ENCODE measurements at places on chromosomes 2 and 18. TPM values are rescaled to one million over a fixed set of nuclear protein-coding genes. Genes with fewer than 3 reads are reported as not detected.

The TFCP2L1 gene
- 0.02 TPM for total RNA-seq

The SKOR2 gene
- not detected for total RNA-seq

The ITPRIPL1 gene
- 39.2 TPM for total RNA-seq

The B3GNT2 gene
- 30.6 TPM for total RNA-seq

DNA sequence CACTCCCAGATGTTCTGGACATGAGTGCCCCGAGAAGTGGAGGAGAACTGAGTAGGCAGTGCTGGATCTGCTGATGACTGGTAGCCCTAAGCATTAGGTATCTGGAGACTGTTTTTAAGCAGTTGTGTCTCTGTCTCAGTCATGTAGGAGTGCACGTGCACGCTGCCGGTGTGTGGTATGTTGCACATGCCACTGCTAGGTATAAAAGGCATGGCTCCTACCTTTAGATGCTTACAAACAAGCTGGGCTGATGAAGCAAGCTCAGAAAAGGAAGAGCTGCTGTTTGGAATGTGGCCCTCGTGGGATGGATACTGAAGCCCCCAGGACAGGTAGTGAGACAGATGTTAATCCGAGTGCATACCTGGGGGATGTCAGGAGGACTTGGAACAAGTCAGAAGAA, 49.1 kb downstream of the HK2 start:
- peaks cover 41% of the 10 kb centered on the region for H3K36me3 ChIP-seq
- H3K4me3 ChIP-seq: no peak overlapping the region
- H3K27ac ChIP-seq: no peak overlapping the region
- H3K27me3 ChIP-seq: no peaks in the 10 kb centered on the region

DNA sequence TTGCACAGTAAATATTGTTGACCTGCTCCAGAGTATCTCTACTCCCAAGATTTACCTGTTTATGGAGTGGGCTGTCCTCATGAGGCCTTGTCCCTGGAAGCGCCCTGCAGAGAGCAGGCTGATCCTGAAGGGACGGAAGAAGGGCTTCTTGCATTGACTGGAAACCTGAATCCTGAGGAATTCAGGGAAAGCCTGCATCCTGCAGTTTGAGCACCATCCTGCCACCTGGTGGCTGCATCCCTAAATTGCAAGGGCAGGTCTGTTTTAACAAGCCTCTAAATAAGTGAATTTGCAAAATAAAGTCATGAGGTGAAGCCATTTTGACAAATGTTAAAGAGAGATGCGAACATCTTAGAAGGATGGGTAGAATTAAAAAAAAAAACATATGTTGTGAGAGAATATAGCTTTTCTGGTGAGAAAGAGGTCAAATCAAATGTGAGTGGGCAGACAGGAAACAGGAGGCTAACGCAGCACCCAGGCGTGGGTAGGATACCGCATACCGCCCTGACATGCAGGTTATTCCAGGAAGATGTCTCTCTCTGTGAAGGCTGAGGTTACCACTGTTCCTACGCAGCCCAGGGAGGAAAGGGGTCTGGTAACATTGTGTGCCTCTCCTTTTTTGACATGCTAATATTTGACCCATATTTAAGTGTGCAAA, 754.9 kb downstream of the RNF144A start:
- peak overlapping the region; percentile 84 for H3K27ac ChIP-seq
- H3K36me3 ChIP-seq: peaks cover 19% of the 10 kb centered on the region
- H3K4me1 ChIP-seq: peaks cover 31% of the 10 kb centered on the region

DNA sequence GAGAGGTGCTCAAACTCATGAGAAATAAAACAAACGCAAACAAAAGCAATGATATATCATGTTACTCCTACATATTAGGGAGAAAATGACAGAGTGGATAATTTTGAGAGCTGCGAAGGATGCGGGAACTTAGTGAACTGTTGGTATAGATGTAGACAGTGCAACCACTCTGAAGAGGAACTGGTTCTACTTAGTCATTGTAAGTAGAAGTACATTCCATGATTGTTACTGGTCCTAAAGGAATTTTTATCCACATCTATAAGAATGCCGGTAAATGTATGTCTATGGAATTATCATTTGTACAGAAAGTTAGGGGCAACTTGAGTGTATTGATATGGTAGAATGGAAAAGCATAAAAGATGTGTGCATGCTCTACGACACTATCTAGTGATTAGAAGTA, 1238.4 kb downstream of the LRP1B start:
- DNase-seq: no peak
- no peak overlapping the region for H3K27ac ChIP-seq
- H3K4me3 ChIP-seq: no peak overlapping the region
- H3K36me3 ChIP-seq: no peaks in the 10 kb centered on the region
- H3K4me1 ChIP-seq: no peaks in the 10 kb centered on the region
- no peaks in the 10 kb centered on the region for H3K27me3 ChIP-seq

DNA sequence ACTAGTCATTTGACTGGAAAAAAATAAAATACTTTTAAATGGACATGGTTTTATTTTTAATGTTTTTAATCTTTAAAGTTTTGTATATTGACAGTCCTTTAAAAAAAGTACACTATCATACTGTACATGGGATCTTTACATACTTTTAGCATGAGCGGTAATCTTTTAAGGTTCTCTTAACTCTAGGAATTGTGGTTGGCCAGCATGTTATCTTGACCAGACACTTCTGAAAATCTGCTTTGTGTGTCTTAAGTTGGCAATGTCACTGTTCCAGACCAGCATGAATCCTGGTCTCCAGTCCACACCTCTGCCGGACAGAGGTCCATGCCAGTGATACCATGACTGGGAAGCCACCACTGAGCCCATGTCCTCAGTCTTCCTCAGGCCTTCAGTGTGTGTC, 17.7 kb downstream of the ITGB1BP1 start:
- DNase-seq: no peak
- peaks cover 33% of the 10 kb centered on the region for H3K36me3 ChIP-seq
- no peak overlapping the region for H3K27ac ChIP-seq
- peaks cover under 1% of the 10 kb centered on the region for H3K4me1 ChIP-seq

- peak; percentile 29 for DNase-seq
- no peak overlapping the region for H3K27ac ChIP-seq
- H3K27me3 ChIP-seq: no peaks in the 10 kb centered on the region
- no peaks in the 10 kb centered on the region for H3K36me3 ChIP-seq
These were observed 97.6 kb downstream of the WDR7 start for GRCh38 chr18:56748698-56749268.

GRCh38 chr18:36176711-36177110, 10.6 kb upstream of the MOCOS start:
- H3K27me3 ChIP-seq: no peaks in the 10 kb centered on the region
- H3K4me1 ChIP-seq: peaks cover 13% of the 10 kb centered on the region
- no peak for DNase-seq
- no peak overlapping the region for H3K27ac ChIP-seq
- no peak overlapping the region for H3K4me3 ChIP-seq
- peaks cover 28% of the 10 kb centered on the region for H3K36me3 ChIP-seq

DNA sequence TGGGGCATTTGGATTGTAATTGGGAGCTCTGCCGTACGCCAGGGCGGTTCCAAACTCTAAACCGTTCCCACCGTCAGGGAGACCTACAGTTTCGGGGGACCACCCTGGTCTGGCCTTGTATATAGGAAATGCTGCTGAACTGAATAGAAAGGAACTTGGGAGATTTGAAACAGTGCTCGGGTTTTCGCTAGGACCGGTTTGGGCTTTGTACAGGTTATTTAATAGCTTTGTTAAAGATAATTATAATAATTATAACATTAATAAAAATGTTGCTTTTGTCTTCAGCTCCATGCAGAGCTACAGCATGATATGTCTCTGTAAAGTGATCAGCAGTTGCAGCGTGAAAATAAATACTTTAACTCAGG, 2.4 kb downstream of the SP5 start:
- peaks cover 71% of the 10 kb centered on the region for H3K27me3 ChIP-seq
- H3K4me1 ChIP-seq: peaks cover 23% of the 10 kb centered on the region
- no peak overlapping the region for H3K27ac ChIP-seq
- H3K4me3 ChIP-seq: no peak overlapping the region

DNA sequence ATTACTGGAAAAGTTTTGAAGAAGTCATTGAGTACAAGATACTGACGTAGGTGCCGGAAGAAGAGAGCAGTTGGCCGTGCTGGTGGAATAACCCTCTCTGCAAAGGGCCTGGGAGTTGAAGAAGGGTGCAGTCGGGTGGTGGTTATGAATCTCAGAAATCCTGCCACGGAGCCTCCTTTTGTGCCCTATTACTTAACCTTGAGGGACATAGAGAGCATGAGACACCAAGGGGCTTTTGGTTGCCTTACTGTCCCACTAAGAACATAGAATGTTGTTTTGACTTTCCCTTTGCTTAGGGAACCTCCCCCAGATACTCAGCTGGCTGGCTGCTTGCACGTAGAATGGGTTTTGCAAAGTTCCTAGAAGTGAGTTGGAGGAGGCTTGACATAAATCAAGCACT, 1.3 kb upstream of the CD28 start:
- peak; percentile 51 for DNase-seq
- peaks cover 29% of the 10 kb centered on the region for H3K4me1 ChIP-seq
- peaks cover 35% of the 10 kb centered on the region for H3K36me3 ChIP-seq
- peak overlapping the region; percentile 99 for H3K27ac ChIP-seq
- H3K27me3 ChIP-seq: no peaks in the 10 kb centered on the region

DNA sequence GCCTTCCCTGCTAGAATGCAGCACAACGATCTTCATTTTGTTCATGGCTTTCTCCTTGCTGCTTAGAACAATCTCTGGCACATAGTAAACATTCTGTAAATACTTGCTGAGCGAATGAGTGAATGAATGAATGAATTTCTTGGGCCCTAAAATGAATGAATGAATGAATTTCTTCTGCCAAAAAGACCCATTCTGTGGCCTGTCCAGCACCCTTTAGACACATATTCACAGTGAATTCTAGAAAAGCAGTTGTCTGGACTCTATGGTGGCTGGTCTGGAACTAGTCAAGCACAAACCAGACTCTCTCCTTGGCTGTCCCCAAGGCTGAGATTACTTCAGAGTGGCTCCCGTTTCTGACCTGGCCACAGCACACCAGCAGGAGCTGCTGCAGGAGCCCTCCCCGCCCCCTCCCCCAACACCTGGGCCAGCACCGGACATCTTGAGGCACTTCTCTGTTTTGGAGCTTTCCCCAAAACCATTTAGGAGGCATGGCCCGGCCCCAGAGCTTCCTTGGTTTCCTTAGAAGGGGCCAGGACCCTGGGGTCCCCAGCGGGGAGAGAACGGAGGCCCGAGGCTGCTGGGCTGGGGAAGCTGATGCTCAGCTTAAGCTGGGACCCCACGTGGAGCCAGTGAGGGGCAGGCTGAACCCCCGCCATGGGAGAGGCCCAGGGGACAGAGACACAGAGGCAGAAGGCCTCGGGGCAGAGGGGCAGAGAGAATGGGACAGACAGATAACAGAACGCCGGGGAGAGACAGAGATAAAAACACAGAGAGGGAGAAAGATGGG, 159.0 kb downstream of the ZFP36L2 start:
- no peak overlapping the region for H3K27ac ChIP-seq
- H3K36me3 ChIP-seq: peaks cover 2% of the 10 kb centered on the region
- no peaks in the 10 kb centered on the region for H3K27me3 ChIP-seq
- H3K4me1 ChIP-seq: no peaks in the 10 kb centered on the region

DNA sequence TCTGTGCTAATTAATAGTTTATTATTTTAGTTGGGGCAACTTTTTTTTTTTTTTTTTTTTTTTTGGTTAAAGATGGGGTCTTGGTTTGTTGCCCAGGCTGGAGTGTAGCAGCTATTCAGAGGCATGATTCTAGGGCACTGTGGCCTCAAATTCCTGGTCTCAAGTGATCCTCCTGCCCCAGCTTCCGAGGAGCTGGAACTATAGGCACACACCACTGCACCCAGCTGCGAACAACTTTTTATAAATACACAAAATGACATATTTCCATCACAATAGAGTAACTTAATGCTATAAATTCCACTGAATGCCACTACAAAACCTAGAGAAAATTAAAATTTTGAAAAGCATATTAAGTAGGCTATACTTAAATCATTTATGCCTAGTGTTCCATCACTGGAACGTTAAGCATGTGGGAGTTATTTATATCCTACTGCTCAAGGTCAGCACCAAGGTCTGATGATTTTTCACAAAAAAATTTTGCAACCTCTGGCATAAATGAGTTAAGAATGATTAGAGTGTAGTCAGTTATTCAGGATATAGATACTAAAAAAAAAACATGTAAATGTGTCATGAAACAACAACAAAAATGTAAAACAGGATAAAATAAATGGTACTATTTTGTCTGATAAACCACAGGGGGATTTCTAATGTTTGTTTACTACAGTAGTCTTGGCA, 46.8 kb downstream of the GFPT1 start:
- H3K4me3 ChIP-seq: no peak overlapping the region
- peaks cover 38% of the 10 kb centered on the region for H3K36me3 ChIP-seq

DNA sequence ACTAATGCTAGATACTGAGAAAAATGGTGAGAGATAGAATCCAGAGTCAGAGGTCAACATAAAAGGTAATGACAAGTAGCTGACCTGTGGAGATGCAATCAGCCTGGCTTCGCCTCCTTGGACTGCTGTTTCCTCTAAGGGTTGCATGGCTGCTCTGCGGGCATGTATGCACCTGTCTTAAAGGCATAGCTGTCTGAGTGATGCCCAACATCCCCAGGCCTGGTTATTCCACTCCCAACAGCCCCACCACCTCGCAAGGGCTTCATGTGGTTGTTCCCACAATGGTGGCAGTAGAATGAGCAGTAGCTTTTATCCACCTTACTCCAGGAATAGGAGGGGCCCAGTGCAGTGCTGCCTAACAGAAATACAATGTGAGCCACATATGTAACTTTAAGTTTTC, 69.7 kb upstream of the ALK start:
- H3K27me3 ChIP-seq: peaks cover 7% of the 10 kb centered on the region
- H3K36me3 ChIP-seq: no peaks in the 10 kb centered on the region
- H3K4me3 ChIP-seq: no peak overlapping the region
- no peaks in the 10 kb centered on the region for H3K4me1 ChIP-seq
- DNase-seq: no peak

DNA sequence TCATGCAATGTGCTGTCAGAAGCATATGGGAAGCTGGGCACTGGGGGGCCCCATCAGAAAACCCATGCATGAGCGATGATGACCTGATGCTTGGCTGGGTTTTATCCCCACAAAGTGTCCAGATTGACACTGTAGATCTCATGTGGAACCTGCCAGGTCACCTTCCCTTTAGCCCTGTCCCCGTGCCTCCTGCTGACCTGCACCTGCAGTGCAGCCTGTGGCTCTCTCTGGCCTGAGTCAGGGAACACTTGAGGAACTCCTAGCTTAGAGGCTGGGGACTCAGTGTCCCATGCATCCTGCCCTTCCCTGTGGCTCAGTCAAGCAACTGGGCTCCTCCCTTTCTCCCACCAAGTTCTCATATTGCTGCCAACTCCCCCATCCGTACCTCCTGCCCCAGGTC, 57.7 kb downstream of the PDCL3 start:
- peaks cover 5% of the 10 kb centered on the region for H3K4me1 ChIP-seq
- no peaks in the 10 kb centered on the region for H3K36me3 ChIP-seq
- H3K4me3 ChIP-seq: no peak overlapping the region

DNA sequence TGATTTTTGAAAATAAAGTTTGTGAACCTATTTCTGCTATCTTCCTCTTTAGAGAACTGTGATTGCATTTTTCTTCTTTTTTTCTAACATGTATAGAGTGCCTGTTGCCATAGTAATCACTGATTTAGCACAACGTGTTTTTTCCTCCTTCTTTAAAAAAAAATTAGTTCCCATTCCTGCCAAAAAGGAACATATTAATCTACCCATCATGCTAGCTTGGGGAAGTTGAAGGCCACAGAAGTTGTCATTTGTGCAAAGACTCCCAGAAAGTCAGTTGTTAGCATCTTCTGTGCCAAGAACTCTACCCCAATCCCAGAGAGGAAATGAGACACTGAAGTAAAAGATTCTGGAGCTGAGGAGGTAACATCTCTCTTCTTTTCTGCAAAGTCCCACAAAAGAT, 57.3 kb downstream of the SLC8A1 start:
- H3K27me3 ChIP-seq: peaks cover 4% of the 10 kb centered on the region
- no peak for DNase-seq
- H3K4me1 ChIP-seq: no peaks in the 10 kb centered on the region
- no peaks in the 10 kb centered on the region for H3K36me3 ChIP-seq
- H3K27ac ChIP-seq: no peak overlapping the region

All from activated CD4-positive, alpha-beta T cell treated with anti-CD3 and anti-CD28 coated beads, Interleukin-2, amount 10 ng/mL, durations not matched to agents 7 days and 5 days (primary cell).